ENCODE measurements at places on chromosomes 16 and 17.

DNA sequence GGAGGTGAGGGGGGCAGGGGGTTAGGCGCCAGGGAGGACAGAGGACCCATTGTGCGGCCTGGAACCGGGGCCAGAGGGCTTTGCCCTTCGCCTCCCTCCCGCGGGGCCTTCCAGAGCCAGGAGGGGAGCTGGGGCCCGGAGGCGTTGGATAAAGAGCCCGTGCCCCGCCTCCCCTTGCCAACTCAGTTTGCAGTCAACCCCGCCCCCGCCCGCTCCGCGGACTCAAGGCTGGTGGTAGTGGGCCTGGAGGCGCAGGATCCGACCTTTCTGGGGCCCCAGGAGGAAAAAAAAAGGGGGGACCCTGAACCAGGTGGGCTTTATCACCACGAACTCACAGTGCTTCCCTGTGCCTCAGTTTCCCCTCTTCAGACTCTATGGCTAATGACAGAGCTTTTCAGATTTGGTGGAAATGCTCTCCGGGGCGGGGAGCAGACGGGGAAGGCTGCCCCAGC lies 2.0 kb upstream of the SPHK1 start:
- DNase-seq, result no peak

DNA sequence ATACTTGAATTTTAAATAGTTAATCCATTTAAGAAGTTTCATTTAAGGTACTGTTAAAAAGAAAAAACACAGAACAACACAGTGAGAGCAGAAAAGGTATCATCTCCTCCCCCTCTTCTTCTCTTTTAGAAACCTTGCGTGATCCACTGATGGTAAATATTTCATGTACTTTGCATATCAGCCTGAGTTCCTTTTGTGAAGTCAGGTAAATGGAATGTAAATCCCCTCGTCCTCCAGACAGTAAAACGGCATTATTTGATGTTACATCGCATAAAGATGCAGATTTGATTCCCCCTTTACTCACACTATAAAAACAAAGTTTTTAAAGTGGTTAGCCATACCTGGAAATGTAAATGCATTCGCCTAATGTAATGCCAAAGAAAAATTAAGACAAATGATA lies 234.4 kb downstream of the WWOX start:
- no peak for DNase-seq

DNA sequence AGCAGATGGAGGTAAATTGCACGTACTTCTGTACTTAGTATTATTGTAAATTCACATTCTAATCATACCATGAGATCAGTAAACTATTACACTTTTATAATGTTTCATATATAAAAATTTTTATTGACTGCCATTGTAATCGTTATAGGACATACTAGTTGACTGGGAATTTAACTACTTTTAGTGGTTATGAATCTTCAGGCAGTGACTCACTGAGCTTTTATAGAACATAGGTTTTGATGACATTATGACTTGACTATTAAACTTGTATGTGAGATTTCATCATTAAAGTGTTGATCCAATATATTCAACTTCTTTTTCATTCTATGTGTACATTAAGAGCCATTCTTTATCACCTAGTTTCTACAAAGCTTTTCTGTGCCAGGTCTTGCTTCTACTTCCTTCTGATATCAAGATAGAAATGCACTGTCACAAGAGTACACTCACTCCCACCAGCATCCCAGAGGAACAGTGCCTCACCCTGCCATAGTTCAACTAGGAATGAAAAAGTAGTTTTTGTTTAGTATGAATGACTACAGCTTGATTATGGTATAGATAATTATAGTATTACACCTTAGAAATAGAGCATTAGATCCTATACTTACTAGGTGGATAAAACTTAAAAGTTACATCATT lies 142.4 kb upstream of the RBL2 start:
- DNase-seq, result no peak

- no peak for DNase-seq
Observed at GRCh38 chr17:42760652-42761581, at the start of gene RAMP2. RAMP2 (plus strand) TSS chr17:42761227; CDS start chr17:42761262, 35 bp downstream.

GRCh38 chr17:9174779-9175574 lies 153.7 kb downstream of the NTN1 start:
- DNase-seq, result no peak

- DNase-seq, result no peak
Observed at GRCh38 chr17:58693751-58694150, 1.3 kb downstream of the RAD51C start.

GRCh38 chr16:59263955-59264354 lies 529.8 kb upstream of the GOT2 start:
- DNase-seq, result no peak

DNA sequence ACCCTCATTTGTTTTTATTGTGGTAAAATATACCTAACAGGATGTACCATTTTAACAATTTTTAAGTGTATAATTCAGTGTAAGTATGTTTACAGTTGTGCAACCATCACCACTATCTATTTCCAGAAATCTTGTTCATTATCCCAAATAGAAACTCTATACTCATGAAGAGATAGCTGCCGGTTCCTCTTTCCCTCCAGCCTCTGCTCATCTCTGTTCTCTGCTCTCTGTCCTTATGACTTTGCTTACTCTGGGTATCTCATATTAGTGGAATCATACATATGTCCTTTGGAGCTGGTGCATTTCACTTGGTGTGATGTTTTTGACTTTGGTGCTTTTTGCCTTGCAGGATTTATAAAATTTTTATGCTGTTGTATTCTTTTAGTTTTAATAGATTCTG lies 19.4 kb downstream of the CYLD start:
- no peak for DNase-seq

DNA sequence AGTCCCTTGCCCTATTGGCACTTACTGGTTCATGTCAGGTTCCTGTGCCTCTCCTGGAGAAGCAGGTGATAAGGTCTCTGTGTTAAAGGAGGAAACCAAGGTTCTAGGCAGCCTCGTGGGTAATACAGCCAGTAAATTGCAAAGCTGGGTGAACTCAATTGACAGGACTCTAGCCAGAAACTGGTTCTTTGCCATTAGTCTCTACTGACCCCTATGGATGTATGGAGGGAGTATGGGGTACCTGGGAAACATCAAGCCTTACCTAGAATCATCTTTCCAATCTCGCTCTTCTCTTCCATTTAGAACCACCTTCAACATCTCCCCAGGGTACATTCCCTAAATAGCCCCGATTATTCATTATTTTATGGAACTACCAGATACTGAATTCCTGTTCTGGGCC lies 169.3 kb downstream of the CDH13 start:
- no peak for DNase-seq

DNA sequence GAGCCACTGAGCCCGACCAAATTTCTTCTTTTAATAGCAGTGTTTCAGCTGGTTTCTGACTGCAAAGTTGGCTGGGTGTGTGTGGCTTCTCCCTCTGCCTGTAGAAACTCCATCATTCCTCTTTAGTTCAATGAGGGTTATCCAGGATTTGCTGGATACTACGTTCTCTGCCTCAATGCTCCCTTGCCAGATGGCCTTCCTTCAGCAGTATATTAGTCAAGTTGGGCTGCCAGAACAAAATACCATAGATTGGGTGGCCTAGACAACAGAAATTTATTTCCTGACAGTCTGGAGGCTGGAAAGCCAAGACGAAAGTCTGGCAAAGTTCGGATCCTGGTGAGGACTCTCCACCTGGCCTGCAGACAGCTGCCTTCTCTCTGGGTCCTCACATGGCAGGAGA lies 103.7 kb downstream of the NOG start:
- no peak for DNase-seq

DNA sequence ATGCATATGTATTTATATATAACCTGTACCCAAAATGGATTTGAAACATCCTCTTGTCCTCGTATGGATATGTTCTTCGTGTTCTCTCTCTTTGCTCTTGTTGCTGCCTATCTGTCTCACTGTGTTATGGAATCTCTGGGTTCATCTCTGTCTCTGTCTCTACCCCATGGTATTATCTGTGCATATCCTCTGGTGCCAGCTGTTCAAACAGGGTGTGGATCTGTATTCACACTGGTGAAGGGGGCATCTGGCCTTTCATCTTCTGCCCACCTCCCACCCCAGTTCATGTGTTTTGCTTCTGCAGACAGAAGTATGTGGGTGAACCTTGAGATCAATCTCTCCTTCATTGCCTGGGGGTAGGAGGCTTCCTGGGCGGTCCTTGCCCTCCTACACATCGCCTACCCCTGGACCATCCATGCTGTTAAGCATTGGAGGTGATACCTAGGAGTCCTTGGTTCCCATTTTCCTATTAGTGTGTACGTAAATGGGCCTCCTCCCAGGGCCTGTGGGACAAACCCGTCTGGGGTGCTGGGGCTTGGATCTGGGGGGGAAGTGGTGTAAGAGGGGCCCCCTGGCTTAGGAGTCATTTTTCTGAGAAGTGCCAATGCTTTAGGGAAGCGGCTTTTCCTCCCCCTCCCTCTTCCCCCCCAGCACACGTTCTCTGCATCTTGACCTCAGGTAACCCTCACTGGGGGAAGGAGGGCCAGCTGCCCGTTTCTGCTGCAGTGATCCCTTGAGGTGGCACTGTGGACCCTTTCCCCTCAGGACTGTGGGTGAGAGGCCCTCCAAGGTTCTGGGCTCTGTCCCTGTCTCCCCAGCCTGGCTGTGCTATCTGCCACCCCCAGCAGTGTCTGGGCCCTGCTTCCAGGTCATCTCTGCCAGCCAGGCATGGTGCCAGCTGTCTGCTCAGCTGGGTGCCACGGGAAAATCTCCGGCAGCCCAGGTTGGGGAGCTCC lies 21.1 kb downstream of the RARA start:
- DNase-seq, result no peak

DNA sequence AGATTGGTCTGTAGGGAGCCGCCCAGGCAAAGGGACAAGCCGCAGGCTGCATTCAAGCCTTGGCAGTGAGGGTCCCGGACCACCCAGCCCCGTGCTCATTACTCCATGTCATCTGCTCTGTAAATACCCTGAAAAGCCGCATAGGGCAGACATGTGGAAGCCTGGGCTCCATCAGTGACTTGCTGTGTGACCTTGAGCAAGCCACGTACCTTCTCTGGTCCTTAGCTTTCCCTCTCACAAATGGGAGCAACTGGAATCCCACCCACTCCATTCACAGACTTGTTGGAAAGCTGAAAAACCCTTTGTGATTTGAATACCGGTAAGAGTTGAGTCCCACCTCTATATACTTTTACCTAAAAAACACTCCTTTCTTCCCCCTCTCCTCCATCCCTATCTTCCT lies 11.9 kb downstream of the CAMKK1 start:
- DNase-seq, result no peak

GRCh38 chr17:68954146-68954896 lies 871 bp downstream of the ABCA8 start:
- DNase-seq, result no peak

DNA sequence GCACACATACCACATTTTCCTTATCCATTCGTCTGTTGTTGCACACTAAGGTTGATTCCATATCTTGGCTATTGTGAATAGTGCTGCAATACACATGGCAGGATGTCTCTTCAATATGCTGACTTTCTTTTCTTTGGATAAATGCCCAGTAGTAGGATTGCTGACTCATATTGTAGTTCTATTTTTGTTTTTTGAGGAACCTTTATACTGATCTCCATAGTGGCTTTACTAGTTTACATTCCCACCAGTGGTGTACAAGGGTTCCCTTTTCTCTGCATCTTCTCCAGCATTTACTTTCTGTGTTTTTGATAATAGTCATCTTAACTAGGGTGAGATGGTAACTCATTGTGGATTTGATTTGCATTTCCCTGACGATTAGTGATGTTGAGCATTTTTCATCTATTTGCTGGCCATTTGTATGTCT lies 118.1 kb downstream of the STXBP4 start:
- no peak for DNase-seq

GRCh38 chr16:86532526-86532815 lies 22.1 kb downstream of the FOXF1 start:
- DNase-seq, result no peak

DNA sequence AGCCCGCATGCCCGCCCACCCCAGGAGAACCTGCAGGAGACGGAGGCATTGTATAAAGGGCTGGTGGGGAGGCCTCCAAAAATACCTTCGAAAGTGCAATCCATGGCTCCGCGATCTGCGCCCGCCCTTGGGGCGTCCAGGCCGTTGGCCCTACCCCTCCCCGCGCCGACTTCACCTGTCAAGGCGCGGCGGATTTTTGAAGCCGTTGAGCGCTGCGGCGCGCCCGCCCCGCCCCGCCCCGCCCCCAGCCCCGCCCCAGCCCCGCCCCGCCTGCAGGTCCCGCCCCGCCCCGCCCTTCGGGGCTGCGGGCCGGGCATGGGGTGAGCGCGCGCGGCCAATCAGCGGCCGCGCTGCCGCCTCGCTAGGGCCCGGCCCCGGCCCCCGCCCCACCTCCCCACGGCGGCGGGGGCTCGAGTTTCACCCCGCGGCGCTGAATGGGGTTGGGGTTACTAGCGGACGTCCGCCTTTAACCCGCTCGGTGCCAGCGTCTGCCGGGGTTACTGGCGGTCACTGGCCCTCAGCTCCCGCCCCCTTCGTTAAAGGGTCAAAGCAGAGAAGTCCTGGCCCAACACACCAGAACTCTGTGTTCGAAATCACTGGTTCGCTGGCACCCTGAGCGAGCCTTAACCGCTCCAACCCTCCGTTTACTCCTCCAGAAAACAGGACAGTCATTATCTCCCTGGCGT lies 13.2 kb downstream of the SREBF1 start:
- DNase-seq, result no peak

DNA sequence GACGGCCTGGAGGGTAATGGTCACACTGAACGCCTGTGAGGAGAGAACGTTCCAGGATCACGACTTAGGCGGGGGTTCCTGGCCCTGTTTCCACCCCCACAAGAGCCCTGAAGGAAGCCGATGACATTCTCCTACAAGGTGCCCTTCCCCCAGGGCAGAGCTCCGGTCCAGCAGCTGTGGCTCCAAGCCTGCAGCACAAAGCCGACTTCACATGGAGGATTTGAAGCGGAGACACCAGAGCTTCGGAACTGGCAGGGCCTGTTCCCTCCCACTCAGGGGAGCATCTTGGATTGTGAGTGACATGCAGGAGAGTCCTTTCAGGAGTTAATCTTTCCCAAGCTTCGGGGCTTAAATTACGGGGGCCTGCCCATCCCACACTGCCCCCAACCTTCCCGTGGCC lies 5.0 kb downstream of the FADS6 start:
- DNase-seq, result no peak

DNA sequence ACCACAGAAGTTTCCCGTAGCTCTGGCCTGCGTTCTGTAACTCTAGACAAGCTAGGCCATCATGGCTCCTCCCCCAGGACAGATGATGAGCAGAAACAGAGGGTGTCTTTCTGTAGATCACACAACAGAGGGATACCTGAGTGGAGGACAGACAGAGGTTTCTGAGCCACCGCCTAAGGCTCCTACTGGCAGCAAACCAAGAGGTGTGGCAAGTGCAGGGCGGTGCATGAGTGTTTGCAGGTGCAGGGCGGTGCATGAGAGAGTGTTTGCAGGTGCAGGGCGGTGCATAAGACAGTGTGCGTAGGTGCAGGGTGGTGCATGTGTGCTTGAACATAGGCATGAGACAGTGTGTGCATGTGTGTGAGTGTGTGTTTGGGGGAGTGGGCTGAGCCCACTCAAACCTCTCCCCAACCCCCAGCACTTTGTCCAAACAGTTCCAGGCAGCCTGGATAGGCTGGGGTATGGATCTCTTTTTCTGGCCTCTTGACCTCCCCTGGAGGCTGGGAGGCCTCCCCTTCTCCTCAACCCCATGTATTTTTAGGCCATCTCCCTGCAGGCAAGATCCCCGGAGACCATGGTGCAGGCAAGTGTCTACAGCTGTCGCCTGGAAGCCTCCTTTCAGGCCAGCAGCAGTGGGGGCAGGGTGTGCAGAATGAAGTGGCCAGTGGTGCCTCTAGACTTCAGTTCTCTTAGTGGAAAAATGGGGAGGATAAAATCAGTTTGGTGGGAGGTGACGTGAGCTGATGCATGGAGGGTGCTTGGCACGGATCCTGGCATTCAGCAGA lies 53.4 kb upstream of the CBX4 start:
- no peak for DNase-seq
